ENCODE measurements at places on chromosomes 3 and 15.

DNA sequence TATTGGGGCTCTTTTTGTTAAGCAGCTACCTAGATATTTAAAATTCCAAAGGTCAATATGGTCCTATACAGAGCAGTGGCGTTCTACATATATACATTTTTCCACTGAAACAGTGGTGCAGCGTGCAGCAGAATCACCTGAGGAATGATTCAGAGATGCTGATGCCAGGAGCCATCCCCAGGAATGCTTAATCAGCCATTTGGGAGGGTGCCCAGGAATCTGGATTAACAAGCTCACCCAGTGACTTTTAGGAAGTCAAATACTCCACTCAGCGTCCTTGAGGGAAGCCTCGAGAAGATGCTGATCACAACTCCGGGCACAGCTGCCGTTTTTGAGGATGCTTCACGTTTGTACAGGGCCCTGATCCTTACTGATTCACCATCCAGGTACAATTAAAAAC, 82.6 kb upstream of the ARHGEF3 start:
- DNase-seq = no peak

- no peak for DNase-seq
Measured at GRCh38 chr3:165464736-165465135, 268.6 kb upstream of the SLITRK3 start.

DNA sequence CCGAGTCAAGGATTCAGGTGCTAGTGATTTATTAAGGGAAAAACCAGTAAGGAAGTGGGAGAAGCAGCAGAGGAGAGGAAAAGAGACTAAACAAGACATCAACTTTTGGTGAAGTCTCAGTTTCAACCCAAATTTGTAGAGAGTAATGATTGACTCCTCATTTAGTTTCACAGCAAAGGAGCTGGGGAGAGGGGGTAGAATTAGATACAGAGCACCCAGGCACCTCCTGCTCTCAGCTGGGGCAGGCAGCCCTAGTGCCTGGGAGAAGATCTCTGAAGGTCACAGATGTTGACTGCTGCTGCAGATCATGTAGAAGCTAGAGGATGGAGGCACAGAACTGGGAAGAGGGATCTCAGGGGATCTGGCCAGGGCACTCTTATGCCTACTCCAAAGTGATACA, 29.1 kb downstream of the RPL39L start:
- no peak for DNase-seq

DNA sequence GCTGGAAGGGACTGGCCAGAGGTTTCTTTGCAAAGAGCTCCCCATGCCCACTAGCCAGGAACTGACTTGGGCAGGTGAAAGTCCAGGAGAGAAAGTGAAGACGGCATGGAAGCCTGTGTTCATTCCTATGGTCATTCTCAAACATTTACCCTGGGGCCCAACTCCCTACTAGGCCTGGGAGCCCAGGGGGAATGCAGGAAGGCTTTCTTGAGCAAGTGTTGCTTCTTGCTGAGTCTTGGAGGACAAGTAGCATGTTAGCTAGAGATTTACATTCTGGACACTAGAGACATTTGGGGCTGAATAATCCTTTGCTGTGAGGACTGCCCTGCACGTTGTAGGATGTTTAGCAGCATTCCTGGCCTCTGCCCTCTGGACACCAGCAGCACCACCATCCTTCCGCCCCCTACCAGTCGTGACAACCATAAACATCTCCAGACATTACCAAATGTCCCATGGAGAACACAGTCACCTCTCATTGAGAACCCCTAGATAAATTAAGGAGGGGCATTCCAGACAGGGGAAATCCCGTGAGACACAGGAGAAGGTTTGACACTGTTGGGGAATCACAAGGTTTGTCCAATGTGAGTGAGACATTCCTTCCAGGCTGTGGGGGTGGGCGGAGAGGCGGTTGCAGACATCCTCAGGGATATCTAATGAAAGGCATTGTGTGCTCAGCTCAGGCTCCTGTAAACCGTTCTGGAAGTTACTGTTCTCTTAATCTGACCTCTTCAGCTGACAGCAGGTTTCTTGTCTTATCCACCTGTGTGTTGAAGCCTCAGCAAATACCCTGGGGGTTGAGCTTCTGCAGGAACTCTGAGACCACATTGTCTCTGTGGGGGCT, 236.2 kb downstream of the TLE3 start:
- no peak for DNase-seq

- no peak for DNase-seq
Measured at GRCh38 chr3:152961323-152961722, 126.4 kb downstream of the P2RY1 start.

DNA sequence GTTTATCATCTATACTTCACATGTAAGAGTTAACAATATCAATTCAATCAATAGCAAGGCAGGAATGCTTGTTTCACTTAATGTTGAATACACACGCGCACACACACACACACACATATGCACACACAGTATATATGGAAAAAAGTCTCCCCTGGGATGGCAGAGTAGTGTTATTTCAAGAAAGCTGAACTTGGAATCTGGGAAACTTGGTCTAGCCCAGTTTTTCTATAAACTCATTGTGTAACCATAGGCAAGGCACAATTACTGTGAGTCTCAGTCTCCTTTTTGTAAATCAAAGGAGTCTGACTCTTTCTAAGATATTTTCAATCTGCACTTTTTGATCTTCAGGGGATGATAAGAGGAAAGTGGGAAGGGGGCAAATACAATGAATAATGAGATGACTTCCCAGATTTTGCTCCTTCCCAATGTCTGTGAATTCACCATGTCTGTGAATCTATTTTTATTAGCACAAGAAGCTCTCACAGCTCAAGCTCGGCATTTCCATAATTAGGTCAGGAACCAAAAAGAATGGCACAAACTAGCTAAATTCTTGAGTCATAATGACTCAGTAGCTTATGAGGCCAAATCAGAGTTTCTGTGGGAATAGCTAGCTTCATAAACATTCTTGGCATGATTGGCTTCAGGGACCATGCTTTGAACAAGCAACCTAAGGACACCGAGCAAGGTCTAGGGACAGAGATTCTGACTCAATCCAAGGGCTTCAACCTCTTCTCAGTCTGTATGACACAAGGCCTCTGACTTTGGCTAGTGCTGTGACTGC, 227.4 kb upstream of the DCBLD2 start:
- no peak for DNase-seq

DNA sequence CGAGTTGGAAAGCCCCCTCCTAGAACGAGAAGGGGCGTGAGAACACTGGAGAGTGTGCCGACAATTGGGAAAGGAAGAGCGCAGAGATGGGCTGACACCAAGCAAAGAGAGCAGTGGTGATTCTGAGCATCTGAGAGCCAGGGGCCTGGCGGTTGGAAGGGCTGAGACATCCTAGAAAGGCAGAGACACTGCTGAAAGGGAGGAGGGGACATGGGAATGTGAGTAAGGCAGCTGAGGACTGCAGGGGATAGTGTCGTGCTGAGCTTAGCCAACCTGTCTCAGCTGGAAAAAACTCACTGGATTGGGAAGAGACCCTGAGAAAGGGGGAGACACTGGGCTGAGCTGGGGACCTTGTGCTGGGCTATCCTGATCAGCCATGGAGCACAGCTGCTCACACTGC, 58.1 kb upstream of the SLC6A6 start:
- DNase-seq = no peak

GRCh38 chr3:114214542-114215341, 22.6 kb downstream of the ZNF80 start:
- DNase-seq = no peak

DNA sequence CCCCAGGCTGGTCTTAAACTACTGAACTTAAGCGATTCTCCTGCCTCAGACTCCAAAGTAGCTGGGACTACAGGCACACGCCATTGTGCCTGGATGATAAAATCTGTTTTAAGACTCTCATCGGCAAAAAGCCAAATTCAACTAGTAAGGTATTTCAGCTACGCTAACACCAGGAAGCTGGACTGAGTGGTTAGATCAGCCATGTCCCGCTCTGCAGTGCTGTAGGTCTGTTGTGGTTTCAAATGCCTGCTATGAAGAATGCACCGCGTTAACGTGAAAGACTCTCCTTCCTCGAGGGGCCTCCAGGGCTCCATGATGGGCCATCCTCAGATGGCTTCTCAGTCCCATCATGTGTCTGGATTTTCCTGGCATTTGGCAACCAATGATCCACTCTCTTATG, 70.2 kb downstream of the PCOLCE2 start:
- DNase-seq = no peak

GRCh38 chr15:38991126-38991525, 426.5 kb upstream of the RASGRP1 start:
- DNase-seq = no peak

- no peak for DNase-seq
Measured at GRCh38 chr15:70853973-70854665, at the start of gene LARP6. LARP6 (minus strand) TSS chr15:70854157; CDS start chr15:70854088, 69 bp downstream.

GRCh38 chr3:33044676-33045075, 52.3 kb downstream of the GLB1 start:
- DNase-seq = no peak

DNA sequence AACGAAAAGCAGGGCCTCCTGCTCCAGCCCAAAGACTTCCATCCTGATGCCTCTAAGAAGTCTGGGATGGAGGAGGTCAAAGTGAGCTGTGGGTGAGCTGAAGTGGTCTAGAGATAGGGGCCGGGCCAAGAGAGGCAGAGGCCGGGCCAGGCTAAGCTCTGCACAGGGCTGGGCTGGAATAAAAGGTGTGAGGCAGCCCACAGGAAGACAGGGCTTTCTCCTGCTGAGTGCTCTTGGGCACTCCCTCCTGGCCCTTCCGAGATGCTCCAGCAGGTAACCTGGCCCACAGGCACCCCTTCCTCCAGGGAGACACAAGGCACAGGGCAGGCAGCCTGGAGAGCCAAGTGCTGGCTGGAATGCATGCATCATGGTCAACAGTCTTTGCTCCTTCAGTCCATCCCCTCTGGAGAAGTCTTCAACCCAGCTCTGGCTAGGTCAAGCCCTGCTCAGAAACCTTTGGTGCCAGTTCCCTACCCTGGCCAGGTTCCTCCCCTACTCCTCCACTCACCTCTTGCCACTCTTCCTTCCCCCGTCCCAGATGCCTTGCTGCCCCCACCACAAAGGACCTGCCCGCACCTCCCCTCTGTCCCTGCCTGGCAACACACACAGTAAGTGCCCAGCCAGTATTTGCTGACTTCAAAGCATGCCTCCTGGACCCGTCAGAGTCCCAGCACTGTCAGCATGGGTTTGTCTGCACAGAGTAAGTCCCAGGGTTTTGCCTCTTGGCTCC, 93.6 kb downstream of the SEC22A start:
- DNase-seq = no peak

DNA sequence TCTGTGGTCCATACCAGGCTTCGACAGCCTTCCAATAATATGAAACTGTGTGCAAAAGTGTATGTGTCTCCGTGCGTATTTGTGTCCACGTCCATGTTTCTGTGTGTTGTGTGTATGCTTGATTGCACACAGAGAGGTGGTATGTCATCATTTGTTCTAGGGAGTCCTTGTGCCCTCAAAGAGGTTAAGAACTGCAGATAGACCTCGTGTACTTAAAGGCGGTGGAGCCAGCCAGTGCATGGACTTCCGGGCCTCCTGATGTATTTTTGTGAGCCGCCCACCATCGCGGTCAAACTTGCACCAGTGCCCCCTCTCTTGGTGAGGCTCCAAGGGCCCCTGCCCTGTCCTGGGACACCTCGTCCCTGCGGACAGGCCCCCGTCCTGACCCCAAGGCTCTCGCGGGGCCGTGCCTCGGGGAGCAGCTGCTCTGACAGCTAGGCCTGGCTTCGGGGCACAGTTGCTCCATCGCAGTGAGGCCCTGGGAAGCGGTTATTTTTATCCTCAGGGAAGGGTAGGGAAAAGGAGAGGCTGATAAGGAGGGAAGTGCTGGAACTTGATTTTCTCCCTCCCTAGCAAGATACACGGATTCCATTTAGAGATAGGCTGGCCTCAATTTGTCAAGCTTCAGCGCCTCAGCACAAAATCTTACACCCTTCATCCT, 1.2 kb upstream of the RYK start:
- DNase-seq = no peak

DNA sequence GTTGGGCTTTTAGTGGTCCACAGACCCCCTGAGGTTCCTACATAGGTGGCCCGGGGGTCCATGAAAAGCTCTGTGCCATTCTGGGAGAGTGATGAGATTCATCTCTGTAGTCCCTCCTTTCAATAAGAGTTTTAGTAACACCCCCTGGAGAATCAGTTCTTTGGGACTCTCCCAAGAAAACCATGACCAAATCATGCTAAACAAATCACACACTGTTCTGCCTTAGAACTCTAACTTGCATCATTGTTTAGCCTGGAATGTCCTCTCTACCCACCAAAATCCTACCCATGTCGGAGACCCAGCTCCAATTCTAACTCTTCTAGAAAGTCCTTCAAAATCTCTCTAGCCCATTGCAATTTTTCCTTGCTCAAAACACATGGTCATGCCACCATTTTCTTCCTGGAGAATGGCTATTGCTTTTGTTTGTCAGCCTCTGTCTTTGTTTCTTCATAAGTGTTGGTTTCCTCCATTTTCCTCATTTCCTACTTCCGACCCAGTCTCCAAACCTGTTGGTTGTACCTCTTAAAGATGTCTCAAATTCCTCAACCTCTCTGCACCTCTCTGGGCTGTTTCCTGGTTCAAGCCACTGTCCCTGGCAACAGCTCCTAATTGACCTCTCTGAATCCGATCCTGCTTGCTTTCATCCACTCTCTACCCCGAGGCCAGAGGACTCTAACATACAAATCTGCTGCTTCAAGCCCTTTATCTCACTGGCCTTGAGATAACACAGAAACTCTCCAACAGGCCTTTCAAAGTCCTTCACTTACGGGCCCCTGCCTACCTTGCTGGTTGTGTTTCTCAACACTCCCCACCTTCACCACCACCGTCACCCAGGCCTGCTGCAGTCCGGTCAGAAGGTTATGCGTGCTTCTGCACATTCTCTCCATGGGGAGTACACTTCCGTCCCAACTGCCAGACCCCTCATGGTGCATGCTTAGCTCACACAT, 23.7 kb downstream of the CYP19A1 start:
- no peak for DNase-seq

GRCh38 chr15:66944121-66944520, 121.3 kb upstream of the SMAD3 start:
- DNase-seq = no peak

GRCh38 chr3:46896386-46896785, 18.9 kb downstream of the PTH1R start:
- DNase-seq = no peak

GRCh38 chr3:78908236-78908635, 859.6 kb downstream of the ROBO1 start:
- no peak for DNase-seq

- DNase-seq = no peak
Measured at GRCh38 chr3:71258526-71258925, 325.0 kb downstream of the FOXP1 start.

Measured in right renal cortex interstitium (tissue), 3 donors.